Thyroid gland (tissue), 4 donors: ENCODE measurements at places on chromosomes 5 and 9. TPM values are rescaled to one million over a fixed set of nuclear protein-coding genes. Genes with fewer than 3 reads are reported as not detected.

GRCh38 chr9:9621355-9621940 is 991.4 kb downstream of the PTPRD start:
- DNase-seq, result no peak
- no peak overlapping the region for H3K27ac ChIP-seq
- no peaks in the 10 kb centered on the region for H3K36me3 ChIP-seq
- H3K4me1 ChIP-seq, result peaks cover 13% of the 10 kb centered on the region

DNA sequence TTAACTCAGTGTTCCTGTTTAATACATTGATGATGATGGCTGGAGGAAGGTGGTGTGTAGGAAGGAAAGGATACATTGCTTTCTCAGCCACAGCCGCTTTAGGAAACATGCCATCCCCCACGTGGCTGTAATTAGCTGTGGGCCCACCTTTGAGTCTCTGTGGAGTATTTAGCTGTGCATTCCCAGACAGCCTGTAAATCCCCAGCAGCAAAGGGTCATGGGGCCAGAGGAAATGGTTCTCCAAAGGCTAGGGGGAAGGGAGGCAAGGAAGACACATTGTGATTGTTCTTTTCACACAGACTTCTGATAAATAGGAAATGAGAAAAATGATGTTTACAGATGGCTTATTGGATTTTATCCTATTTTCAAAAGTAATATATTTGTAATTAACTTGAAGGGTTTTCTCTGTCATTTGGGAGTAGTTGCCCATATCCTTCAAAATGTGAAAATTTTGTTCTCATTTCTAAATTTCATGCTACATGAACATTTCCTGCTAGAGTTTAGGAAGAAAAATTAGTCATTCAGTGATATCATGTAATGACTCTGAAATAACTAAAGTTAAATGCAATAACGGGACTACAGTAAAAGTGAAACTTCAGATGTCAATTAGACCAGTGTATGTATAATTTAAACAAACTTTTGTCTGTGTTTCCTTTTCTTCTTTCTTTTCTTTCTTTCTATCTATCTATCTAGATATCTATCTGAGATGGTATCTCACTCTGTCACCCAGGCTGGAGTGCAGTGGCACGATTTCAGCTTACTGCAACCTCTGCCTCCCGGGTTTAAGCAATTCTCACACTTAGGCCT is 24.3 kb upstream of the F2R start:
- H3K4me3 ChIP-seq, result no peak overlapping the region
- DNase-seq, result no peak
- H3K27ac ChIP-seq, result peak overlapping the region; percentile 4

DNA sequence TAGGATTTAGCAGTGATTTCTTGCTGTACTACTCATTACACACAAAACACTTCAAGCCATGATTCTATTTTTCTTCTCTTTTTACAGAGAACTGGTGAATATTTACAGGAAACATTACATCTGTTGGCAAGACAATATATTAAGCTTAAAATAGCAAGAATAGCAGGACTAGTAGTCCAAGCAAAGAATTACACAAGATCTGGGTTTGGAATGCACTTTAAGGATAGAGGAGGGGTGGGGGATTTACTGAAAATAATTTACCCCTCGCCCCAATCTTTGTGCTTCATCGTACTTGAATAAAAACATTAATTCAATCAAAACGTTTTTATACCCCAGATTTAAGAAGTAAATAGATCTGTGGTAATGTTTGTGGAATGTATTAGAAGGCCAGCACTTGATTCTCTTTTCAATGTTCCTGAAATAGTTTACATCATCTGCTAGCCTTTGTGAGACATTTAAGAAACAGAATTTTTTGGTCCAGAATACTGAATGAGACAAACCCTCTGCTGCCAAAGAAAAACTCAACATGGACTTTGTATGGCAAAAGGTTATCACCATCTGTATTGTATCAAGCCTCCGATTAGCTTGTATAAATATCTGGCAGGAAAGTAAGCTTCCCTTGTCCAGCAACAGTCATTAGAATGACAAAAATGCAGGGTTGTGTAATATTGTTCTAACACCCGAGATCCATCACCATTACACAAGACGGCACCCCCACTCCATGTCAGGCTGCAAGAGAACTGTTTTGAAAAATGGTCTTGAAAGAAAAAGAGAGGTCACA is 23.8 kb downstream of the SVEP1 start:
- DNase-seq, result peak; percentile 23
- H3K4me1 ChIP-seq, result no peaks in the 10 kb centered on the region
- peak overlapping the region; percentile 17 for H3K27ac ChIP-seq
- no peak overlapping the region for H3K4me3 ChIP-seq
- H3K27me3 ChIP-seq, result no peaks in the 10 kb centered on the region

GRCh38 chr5:76594107-76594506 is 29.1 kb downstream of the F2RL2 start:
- H3K27me3 ChIP-seq, result no peaks in the 10 kb centered on the region
- H3K4me1 ChIP-seq, result no peaks in the 10 kb centered on the region
- H3K27ac ChIP-seq, result no peak overlapping the region
- H3K4me3 ChIP-seq, result no peak overlapping the region
- H3K36me3 ChIP-seq, result no peaks in the 10 kb centered on the region

- DNase-seq, result peak; percentile 15
- no peak overlapping the region for H3K4me3 ChIP-seq
- no peaks in the 10 kb centered on the region for H3K36me3 ChIP-seq
- no peaks in the 10 kb centered on the region for H3K27me3 ChIP-seq
- H3K4me1 ChIP-seq, result no peaks in the 10 kb centered on the region
These were observed 49.2 kb downstream of the TIMD4 start for GRCh38 chr5:156913719-156914370.

DNA sequence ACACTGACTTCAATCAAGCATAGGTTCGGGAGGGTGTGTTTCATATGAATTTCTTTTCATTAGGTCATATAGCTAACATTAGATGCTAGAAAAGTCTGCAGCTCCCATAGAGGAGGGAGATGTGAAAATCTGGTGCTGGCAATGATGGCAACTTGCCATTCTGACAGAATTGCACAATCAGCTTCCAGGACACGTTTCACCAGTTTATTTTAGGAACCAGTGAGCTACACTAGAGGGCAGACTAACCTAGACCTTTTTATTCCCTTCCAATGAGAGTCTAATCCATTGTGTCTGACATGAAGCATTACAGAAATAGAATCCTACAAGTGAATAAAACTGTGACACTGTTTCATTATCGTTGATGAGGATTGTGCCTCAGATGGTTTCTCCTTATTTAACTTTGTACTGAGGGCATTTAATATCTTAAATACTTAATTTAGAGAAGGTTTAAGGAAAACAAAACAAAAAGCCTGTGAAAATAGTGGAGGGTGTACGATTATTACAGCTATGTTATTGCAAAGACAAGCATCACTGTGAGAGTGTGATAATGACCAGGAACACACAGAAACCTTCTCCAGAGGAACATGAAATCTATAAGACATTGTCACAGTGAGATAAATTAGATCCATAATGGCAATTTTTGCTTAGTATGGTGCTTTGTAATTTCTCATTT is 363.3 kb upstream of the RPS23 start:
- peak; percentile 76 for DNase-seq
- H3K27ac ChIP-seq, result no peak overlapping the region
- no peaks in the 10 kb centered on the region for H3K36me3 ChIP-seq
- H3K27me3 ChIP-seq, result no peaks in the 10 kb centered on the region

- H3K4me3 ChIP-seq, result no peak overlapping the region
- H3K27ac ChIP-seq, result no peak overlapping the region
- no peak for DNase-seq
- no peaks in the 10 kb centered on the region for H3K4me1 ChIP-seq
- no peaks in the 10 kb centered on the region for H3K36me3 ChIP-seq
These were observed 360.6 kb upstream of the GRAMD2B start for GRCh38 chr5:126062398-126063221.

DNA sequence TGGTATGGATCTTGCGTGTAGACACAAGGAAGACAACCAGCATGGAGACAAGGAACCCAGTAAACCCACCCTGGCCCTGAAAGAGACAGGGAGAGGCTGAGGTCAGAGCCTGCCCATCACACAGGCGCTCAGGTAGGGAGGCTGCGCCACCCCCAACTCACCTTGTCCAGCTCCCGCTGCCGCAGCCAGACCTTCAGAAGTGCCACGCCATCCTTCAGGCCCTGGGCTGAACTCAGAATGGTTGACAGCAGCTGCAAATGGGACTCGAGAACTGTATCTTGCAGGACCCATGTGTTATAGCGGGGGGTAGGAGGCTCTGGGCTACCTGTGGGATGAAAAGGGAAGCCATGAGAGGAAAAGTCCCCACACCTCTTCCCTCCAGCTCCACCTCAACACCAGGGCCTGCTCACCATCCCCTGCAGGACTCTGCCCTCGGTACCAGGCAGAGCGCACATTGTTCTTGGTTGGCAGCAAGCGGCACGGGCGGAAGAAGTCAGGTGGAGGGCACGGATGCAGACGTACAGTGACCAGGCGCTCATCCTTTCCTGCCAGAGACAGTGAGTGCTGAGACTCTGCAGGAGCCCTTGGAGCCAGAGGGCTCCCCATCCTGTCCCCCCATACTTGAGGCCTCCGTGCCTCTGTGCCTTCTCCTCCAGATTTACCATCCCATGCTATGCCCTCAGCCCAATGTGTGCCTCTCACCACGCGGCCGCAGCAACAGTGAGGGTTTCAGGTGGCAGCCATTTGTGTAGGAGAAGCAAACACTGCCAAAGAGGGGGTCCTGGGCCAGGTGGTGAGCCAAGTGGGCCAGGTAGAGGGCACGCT is 4.7 kb downstream of the NOL6 start:
- no peak for DNase-seq
- H3K4me1 ChIP-seq, result peaks cover 10% of the 10 kb centered on the region
- no peak overlapping the region for H3K27ac ChIP-seq
- H3K4me3 ChIP-seq, result no peak overlapping the region

- H3K27ac ChIP-seq, result no peak overlapping the region
- H3K4me1 ChIP-seq, result no peaks in the 10 kb centered on the region
- no peaks in the 10 kb centered on the region for H3K36me3 ChIP-seq
- no peaks in the 10 kb centered on the region for H3K27me3 ChIP-seq
These were observed 83.7 kb downstream of the PCSK5 start for GRCh38 chr9:75974016-75974766.

- no peaks in the 10 kb centered on the region for H3K4me1 ChIP-seq
- no peak overlapping the region for H3K27ac ChIP-seq
- H3K4me3 ChIP-seq, result no peak overlapping the region
- DNase-seq, result no peak
- H3K36me3 ChIP-seq, result no peaks in the 10 kb centered on the region
- H3K27me3 ChIP-seq, result no peaks in the 10 kb centered on the region
These were observed 6.9 kb downstream of the PLPP7 start for GRCh38 chr9:131296460-131296859.

- DNase-seq, result no peak
- H3K27ac ChIP-seq, result no peak overlapping the region
- H3K27me3 ChIP-seq, result no peaks in the 10 kb centered on the region
- no peaks in the 10 kb centered on the region for H3K36me3 ChIP-seq
- H3K4me3 ChIP-seq, result no peak overlapping the region
- H3K4me1 ChIP-seq, result peaks cover 2% of the 10 kb centered on the region
These were observed 50.0 kb upstream of the GLIS3 start for GRCh38 chr9:4349816-4350418.

- no peak for DNase-seq
- no peak overlapping the region for H3K4me3 ChIP-seq
- H3K27ac ChIP-seq, result no peak overlapping the region
- H3K4me1 ChIP-seq, result no peaks in the 10 kb centered on the region
- no peaks in the 10 kb centered on the region for H3K27me3 ChIP-seq
These were observed 523.5 kb upstream of the KLF4 start for GRCh38 chr9:108012886-108013665.

DNA sequence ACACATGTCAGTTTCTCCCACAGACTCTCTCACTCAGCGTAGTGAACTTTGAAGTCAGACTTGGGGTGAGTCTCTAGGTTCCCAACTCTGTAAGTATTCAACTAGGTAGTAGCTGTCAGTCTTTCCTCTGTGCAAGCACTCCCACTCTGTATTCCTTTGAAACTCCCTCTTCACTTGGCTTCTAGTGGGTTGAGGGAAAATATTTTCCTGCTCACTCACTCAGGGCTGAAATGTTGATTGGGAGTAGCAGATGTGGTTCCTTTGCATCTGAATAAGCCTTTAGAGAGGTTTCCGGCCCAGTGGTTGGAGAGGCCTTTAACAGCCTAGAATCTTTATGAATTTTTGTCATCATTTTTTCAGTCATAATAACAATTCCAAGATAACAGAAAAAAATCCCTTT is 18.1 kb upstream of the ARRDC3 start:
- H3K36me3 ChIP-seq, result no peaks in the 10 kb centered on the region
- no peaks in the 10 kb centered on the region for H3K27me3 ChIP-seq
- peak overlapping the region; percentile 20 for H3K27ac ChIP-seq
- no peak overlapping the region for H3K4me3 ChIP-seq
- H3K4me1 ChIP-seq, result peaks cover 10% of the 10 kb centered on the region

GRCh38 chr9:73162987-73163768 is 11.5 kb downstream of the ANXA1 start:
- no peak for DNase-seq
- H3K27ac ChIP-seq, result no peak overlapping the region
- H3K27me3 ChIP-seq, result no peaks in the 10 kb centered on the region
- peaks cover 1% of the 10 kb centered on the region for H3K4me1 ChIP-seq

DNA sequence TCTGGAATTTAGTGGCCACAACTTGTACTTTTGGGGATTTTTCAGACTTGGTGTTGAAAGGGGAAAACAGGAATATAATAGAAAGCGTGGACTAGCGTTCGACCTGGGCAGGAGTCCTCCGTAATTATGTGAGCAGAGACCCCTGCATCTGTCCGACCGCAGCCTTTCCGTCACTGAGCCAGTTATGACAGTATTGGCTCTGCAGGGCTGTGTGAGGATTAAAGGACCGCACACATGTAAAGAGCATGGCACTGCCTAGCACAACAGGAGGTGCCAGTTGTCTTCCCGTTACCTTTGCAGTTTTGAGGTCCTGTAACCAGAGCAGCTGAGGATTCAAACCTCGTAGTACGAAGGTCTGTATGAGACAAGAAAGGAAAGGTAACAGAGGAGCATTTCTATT is 1.2 kb downstream of the B4GALT7 start:
- H3K4me1 ChIP-seq, result peaks cover 11% of the 10 kb centered on the region
- DNase-seq, result no peak
- H3K4me3 ChIP-seq, result no peak overlapping the region
- peaks cover 5% of the 10 kb centered on the region for H3K36me3 ChIP-seq
- H3K27ac ChIP-seq, result no peak overlapping the region
- no peaks in the 10 kb centered on the region for H3K27me3 ChIP-seq

- peaks cover 43% of the 10 kb centered on the region for H3K36me3 ChIP-seq
- no peaks in the 10 kb centered on the region for H3K27me3 ChIP-seq
- no peak overlapping the region for H3K4me3 ChIP-seq
These were observed 31.3 kb downstream of the IPPK start for GRCh38 chr9:92638621-92639101.

GRCh38 chr9:108813951-108814601 is 41.7 kb downstream of the ACTL7B start:
- no peak overlapping the region for H3K27ac ChIP-seq
- no peaks in the 10 kb centered on the region for H3K4me1 ChIP-seq
- H3K4me3 ChIP-seq, result no peak overlapping the region
- H3K27me3 ChIP-seq, result no peaks in the 10 kb centered on the region
- no peak for DNase-seq

The ST8SIA4 gene
- total RNA-seq, result 3.4 TPM

The SNCB gene
- not detected for total RNA-seq

The ATG12 gene
- 89.6 TPM for total RNA-seq

The TRIM32 gene
- total RNA-seq, result 20.3 TPM

The TAL2 gene
- total RNA-seq, result not detected
